Fibroblast of lung (primary cell): ENCODE measurements at places on chromosomes 11 and 22.

GRCh38 chr22:31958625-31959239 is 14.4 kb downstream of the YWHAH start:
- DNase-seq: no peak

- DNase-seq: no peak
Observed at GRCh38 chr22:26675687-26676268, 18.4 kb downstream of the MIAT start.

DNA sequence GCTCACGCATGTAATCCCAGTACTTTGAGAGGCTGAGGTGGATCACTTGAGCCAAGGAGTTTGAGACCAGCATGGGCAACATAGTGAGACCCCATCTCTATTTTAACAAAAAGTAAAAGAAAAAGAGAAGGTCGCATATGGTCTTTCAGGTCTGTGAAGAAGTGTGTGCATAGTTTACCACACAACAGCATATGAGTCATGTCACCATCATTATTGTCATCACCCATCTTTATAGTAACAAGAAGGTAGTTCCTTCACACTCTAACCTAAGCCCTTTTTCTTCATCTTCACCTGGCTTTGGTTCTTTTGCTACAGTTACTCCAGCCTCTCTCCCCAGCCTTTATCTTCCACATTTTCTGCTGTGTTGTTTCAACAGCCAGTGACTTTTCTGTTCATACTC is 39.2 kb downstream of the PACS1 start:
- DNase-seq: no peak

- no peak for DNase-seq
Observed at GRCh38 chr11:125516245-125516644, 20.2 kb upstream of the FEZ1 start.

DNA sequence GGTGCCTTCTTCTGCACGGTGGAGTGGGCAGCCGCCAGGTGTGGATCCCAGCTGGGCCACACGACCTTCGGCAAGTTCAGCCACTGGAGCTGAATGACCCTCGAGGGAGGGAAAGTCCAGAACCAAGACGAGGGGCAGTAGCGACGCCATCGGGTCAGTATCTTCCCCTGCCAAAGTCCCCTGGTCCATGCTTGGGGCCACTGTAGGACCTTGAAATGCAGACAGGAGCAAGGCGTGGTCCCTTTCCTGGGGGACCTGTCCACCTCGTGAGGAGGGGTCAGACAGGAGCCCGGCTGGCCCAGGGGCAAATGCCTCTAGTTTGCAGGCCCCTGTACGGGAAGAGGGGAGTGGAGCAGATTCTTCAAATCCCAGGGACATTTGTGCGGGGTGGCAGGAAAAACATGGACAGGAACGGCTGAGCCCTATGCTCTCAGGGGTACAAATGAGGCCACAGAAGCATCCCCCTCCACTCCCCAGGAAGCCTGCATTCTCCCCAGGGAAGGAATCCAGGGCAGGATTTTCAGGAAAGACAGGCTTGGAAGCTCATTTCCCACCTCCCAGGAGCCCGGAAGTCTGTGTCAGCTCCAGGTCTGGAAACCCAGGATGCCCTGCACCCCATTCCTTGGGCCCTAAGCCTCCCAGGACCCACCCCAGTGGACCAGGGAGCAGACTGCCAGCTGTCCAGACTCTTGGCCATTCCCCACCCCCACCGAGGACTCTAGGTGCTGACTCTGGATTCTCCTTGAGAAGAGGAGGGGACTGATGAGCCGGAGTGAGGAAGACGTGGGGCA is 6.6 kb downstream of the SHANK2 start:
- no peak for DNase-seq

DNA sequence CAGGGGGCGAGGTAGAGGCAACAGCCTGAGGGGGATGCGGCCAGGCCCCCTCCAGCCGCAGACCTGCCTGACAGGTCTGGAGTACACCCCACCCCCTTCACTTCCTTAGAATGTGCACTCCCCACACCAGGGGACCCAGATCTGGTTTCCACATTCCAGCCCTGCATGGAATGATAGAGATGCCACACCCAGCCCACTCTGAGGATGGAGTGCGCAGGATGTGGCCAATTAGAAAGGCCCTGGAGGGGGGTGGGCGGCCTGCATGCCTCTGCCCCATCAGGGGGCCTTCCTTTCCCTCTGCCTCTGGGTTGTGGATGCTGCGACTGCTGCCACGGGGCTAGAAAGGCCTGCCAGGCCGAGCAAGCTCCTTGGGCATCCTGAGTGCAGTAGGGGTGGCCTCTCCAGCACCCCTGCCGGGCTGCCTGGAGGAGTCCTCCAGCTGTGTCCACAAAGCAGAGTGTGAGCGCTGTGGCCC is 28.2 kb upstream of the MGAT3 start:
- no peak for DNase-seq

DNA sequence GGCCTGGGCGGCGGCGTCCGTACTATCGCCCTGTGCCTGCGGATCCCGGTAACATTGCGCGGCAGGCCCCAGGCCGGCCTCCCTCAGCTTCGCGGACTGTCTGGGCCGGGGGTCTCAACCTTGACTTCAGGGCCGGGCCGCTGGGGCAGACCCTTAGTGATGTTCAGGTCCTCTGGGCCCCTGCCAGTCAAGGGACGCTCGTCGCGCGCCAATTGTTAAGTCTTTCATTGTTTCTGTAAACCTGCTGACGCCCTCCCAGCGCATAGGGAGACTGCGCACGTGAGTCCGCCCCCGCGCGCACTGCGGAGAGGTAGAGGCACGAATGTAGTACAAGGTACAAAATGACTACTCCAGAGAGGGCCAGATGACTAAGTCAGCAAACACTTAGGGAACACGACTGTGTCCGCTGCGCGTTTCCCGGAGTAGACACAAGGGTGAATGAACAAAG is 451 bp upstream of the HDHD5 start:
- peak; percentile 62 for DNase-seq

DNA sequence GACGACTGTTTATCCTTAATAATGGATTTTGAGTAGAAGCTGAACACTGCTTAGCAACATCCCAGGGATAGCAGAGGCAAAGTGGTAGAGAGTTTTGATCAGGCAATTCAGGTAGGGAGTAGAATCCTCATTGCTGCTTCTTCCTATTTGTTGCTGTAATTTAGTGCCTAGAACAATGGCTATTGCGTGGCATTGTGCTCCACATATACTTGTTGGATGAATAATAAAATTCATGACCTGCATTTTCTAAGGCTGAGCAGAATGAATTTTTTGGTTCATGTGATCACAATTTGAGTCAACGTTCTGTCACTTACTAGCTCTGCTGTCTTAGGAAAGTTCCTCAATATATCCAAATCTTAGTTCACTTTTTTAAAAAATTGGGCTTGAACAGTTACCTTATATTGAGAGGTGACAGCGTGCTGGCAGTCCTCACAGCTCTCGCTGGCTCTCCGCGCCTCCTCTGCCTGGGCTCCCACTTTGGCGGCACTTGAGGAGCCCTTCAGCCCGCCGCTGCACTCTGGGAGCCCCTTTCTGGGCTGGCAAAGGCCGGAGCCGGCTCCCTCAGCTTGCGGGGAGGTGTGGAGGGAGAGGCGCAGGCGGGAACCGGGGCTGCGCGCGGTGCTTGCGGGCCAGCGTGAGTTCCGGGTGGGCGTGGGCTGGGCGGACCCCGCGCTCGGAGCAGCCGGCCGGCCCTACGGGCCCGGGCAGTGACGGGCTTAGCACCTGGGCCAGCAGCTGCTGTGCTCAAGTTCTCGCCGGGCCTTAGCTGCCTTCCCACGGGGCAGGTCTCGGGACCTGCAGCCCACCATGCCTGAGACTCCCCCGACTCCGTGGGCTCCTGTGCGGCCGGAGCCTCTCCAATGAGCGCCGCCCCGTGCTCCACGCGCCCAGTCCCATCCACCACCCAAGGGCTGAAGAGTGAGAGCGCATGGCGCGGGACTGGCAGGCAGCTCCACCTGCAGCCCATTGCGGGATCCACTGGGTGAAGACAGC is 350.6 kb downstream of the ETS1 start:
- DNase-seq: no peak

GRCh38 chr22:45398214-45398613 is 15.2 kb downstream of the SMC1B start:
- no peak for DNase-seq

DNA sequence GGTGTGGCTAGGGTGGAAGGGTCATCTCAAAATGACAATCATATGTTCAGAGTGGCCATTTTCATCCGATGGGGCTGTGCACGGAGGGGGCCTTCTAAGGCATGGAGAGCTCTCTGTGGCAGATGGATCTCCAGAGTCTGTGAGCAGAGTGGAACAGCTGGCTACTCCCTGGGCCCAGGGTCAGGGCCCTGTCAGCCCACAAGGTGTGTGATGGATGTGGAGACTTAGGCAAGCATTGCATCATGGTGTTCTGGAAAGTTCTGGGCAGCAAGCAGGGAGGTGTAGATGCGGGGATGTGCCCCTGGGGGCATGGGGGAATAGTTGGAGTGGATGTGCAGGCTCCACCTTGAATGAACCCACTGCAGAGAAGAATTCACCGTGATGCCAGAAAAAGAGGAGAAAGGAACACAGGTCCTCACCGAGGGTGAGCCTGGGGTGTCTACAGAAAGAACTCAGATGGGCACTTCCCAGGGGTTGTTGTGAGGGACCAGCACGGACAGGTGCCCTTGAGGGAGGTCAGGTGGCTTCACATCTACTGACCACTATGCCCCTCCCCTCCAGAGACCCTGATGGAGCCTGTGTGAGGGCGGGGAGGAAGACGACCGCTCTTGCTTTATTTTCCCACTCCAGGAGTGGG is 51.1 kb downstream of the CHRDL2 start:
- no peak for DNase-seq

- DNase-seq: peak; percentile 54
Observed at GRCh38 chr11:47373876-47374719, 4.2 kb downstream of the SPI1 start.

DNA sequence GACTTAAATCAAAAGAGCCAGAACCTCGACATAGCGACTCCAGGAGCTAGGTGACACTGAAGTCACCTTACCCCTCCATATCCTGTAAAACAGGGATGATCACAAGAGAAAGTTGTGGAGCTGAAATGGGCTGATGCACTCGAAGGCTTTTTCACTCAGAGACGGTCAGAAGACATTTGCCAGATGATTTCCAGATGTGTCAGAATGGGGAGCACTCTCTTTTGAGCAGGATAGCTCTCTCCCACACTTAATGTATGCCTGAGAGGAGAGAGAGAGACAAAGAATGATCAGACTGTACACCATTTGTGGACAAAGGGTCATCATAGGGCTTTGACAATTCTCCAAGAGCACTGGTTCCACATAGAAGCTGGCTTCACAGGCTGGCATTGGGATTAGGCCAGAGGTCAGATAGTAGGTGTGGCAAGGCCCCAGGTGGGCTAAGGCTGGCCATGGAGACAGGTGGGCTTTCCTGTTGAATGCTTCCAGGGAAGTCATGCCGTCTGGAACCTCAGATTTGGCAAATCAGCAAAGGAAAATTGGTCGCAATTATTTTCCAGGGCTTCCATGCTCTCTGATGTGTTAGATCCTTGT is 42.3 kb upstream of the ETS1 start:
- no peak for DNase-seq

DNA sequence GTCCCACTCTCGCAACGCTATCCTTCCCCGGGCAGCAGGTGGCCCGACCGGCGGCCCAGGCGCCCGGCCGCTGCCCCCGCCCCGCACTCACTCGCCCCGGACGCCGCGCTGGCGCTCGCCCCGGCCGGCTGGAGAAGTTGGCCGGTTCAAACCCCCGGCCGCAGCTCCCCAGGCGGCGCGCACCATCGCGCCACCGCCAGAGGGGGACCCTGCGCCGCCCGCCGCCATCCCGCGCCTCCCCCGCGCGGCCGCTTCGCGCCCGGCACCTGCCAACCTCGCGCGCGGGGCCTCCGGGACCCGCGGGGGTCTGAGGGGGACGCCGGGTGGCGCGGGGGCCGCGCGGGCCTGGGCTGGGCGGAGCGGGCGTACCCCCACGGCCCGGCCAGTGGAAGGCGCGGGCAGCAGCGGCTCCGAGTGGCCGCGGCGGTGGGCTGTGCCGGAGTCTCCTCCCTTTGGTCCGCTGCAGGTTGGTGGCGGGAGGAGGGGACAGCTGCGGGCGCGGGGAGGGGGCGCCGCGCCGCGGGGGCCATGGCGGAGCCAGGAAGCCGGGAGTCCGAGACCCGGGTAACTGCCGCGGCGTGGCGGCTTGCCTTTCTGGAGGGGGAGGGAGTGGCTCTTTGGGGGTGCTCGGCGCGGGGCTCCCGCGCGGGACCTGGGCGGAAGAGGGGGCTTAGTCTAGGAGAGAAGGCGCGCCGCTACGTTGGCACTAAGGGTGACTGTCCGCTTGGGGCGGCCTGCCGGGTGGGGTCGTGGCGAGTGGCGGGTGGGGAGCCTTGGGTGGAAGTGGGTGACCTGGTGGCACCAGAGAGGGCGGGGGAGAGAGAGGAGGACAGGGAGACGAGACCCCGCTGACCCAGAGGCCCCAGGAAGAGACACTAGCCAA is at the start of the genes MPST and TST:
MPST (plus strand) TSS at position 434 of the 883 bp plus-strand sequence; CDS start at position 529, 95 bp downstream.
TST (minus strand) TSS at position 139 of the 883 bp plus-strand sequence. CDS start 715 bp downstream, outside the sequence.
- DNase-seq: peak; percentile 62

- no peak for DNase-seq
Observed at GRCh38 chr11:55791606-55792005, 3.8 kb upstream of the OR5D14 start.

- DNase-seq: no peak
Observed at GRCh38 chr11:12232160-12232559, 121.8 kb downstream of the MICAL2 start.

GRCh38 chr11:1022908-1023810 is 13.4 kb downstream of the MUC6 start:
- no peak for DNase-seq

DNA sequence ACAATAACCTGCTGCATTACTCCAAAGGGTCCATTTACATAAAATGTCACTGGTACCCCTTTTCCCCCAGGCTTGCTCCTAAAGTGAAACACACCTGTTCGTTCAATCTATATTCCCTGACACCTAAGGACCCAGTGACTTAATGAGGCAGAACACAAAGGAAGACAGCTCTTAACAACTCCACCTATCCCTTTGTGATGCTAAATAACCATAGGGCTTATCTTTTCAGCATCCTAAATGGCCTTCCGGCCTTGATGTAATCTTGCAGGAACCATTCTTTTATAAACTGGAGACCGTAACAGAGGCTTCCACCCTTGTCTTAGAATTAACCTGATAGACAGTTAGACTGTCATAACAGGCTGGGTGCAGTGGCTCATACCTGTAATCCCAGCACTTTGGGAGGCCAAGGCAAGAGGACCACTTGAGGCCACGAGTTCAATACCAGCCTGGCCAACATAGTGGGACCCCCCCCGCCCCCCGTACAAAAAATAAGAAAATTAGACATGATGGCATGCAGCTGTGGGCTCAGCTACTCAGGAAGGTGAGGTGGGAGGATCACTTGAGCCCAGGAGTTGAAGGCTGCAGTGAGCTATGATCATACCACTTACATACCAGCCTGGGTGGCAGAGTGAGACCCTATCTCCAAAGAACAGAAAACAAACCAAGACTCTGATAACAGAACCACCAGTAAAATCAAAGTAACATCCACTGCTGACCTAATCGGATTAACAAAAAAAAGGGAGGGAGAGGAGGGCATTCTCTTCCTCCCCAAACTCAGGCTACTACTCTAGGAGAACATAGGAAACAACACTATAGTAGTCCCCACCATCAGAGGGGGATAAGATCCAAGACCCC is 5.1 kb downstream of the CHEK2 start:
- no peak for DNase-seq

- DNase-seq: no peak
Observed at GRCh38 chr22:20009018-20009491, 7.6 kb downstream of the ARVCF start.

- no peak for DNase-seq
Observed at GRCh38 chr22:49211176-49211575, 616.5 kb downstream of the BRD1 start.

GRCh38 chr11:127247261-127247851 is 246.8 kb upstream of the KIRREL3 start:
- DNase-seq: no peak
